Hair follicular keratinocyte (primary cell): ENCODE measurements at places on chromosomes 5 and 9. TPM values are rescaled to one million over a fixed set of nuclear protein-coding genes. Genes with fewer than 3 reads are reported as not detected.

The TRAF1 gene
- total RNA-seq: 0.38 and 1.4 TPM in 2 replicates

The OTP gene
- total RNA-seq: not detected in 2 replicates

The PROB1 gene
- 0.78 and 2.7 TPM in 2 replicates for total RNA-seq

The PCDHB4 gene
- 0.34 TPM in 1 of 2 replicates, not detected in the other for total RNA-seq

The TAF7 gene
- total RNA-seq: 28.9 and 35.5 TPM in 2 replicates

The NUTM2F gene
- not detected in 2 replicates for total RNA-seq

The GAPVD1 gene
- total RNA-seq: 24.0 and 30.8 TPM in 2 replicates

The TMEM245 gene
- total RNA-seq: 23.3 and 24.2 TPM in 2 replicates

The PCDHA11 gene
- total RNA-seq: under 0.01 TPM in 1 of 2 replicates, not detected in the other

The TSSK1B gene
- total RNA-seq: 0.04 and 0.08 TPM in 2 replicates

The TSLP gene
- 0.23 and 0.78 TPM in 2 replicates for total RNA-seq

The GPR150 gene
- 0.47 TPM in 1 of 2 replicates, not detected in the other for total RNA-seq

The SHOC1 gene
- 0.04 TPM in 1 of 2 replicates, not detected in the other for total RNA-seq

The TEK gene
- 0.23 and 0.27 TPM in 2 replicates for total RNA-seq

The UBAC1 gene
- total RNA-seq: 38.0 and 57.3 TPM in 2 replicates

The TMC1 gene
- not detected in 2 replicates for total RNA-seq

The CER1 gene
- not detected in 2 replicates for total RNA-seq

The MARVELD2 gene
- total RNA-seq: 17.2 and 21.5 TPM in 2 replicates

The NFIL3 gene
- 6.0 and 7.3 TPM in 2 replicates for total RNA-seq

The FAM221B gene
- total RNA-seq: not detected in 2 replicates

The SV2C gene
- total RNA-seq: 0.08 TPM in 1 of 2 replicates, not detected in the other

The FOXD4 gene
- total RNA-seq: 0.08 and 0.65 TPM in 2 replicates

The CLIC3 gene
- 3.3 and 8.7 TPM in 2 replicates for total RNA-seq

The PTGR1 gene
- 53.1 and 57.5 TPM in 2 replicates for total RNA-seq

The RBM27 gene
- 11.5 and 13.4 TPM in 2 replicates for total RNA-seq

The ECM2 gene
- total RNA-seq: 0.62 and 0.84 TPM in 2 replicates

The PRLR gene
- not detected in 2 replicates for total RNA-seq

The NMUR2 gene
- not detected in 2 replicates for total RNA-seq

The AHRR gene
- total RNA-seq: 0.72 and 0.94 TPM in 2 replicates

The DBN1 gene
- 106 and 126 TPM in 2 replicates for total RNA-seq

The GDF9 gene
- total RNA-seq: 0.42 TPM in 1 of 2 replicates, not detected in the other

The CDKN2A gene
- total RNA-seq: 47.6 and 65.5 TPM in 2 replicates

The BTNL3 gene
- total RNA-seq: not detected in 2 replicates

The SOHLH1 gene
- total RNA-seq: not detected in 2 replicates

The CCDC69 gene
- 1.3 and 1.5 TPM in 2 replicates for total RNA-seq

The SOX30 gene
- not detected in 2 replicates for total RNA-seq

The STPG3 gene
- not detected in 2 replicates for total RNA-seq

The FBP1 gene
- total RNA-seq: not detected in 2 replicates

The INSL6 gene
- total RNA-seq: not detected in 2 replicates

The FSTL4 gene
- 0.61 and 2.3 TPM in 2 replicates for total RNA-seq

The PCDHGA2 gene
- total RNA-seq: 0.04 and 0.55 TPM in 2 replicates

The PGGT1B gene
- total RNA-seq: 6.8 and 7.6 TPM in 2 replicates

The FIBCD1 gene
- 0.08 and 1.1 TPM in 2 replicates for total RNA-seq

The NSG2 gene
- total RNA-seq: not detected in 2 replicates

The GPRIN1 gene
- 8.7 and 11.0 TPM in 2 replicates for total RNA-seq

The HTR4 gene
- total RNA-seq: not detected in 2 replicates

The JMY gene
- 1.9 and 4.5 TPM in 2 replicates for total RNA-seq

The SLC28A3 gene
- 0.08 and 0.27 TPM in 2 replicates for total RNA-seq

The UNC5A gene
- total RNA-seq: 0.08 and 0.16 TPM in 2 replicates

The SLC1A1 gene
- 0.04 and 0.55 TPM in 2 replicates for total RNA-seq

The GADD45G gene
- 0.19 TPM in 1 of 2 replicates, not detected in the other for total RNA-seq

The OR13C4 gene
- not detected in 2 replicates for total RNA-seq

The MSX2 gene
- 2.4 and 4.8 TPM in 2 replicates for total RNA-seq

The FCN2 gene
- not detected in 2 replicates for total RNA-seq

The DMGDH gene
- not detected in 2 replicates for total RNA-seq

The FBP2 gene
- total RNA-seq: not detected in 2 replicates

The APBA1 gene
- total RNA-seq: 0.38 and 1.7 TPM in 2 replicates
